ENCODE measurements at places on chromosomes 13 and 19.
A peak's percentile ranks its signal among the peaks of the same experiment; 100 is the strongest.

GRCh38 chr19:11191273-11191755 is 6.0 kb downstream of the KANK2 start:
- DNase-seq, result no peak

GRCh38 chr19:7618348-7618747 is 11.0 kb downstream of the XAB2 start:
- DNase-seq, result no peak

- no peak for DNase-seq
These were observed 8.4 kb upstream of the CEBPA start for GRCh38 chr19:33310606-33311325.

DNA sequence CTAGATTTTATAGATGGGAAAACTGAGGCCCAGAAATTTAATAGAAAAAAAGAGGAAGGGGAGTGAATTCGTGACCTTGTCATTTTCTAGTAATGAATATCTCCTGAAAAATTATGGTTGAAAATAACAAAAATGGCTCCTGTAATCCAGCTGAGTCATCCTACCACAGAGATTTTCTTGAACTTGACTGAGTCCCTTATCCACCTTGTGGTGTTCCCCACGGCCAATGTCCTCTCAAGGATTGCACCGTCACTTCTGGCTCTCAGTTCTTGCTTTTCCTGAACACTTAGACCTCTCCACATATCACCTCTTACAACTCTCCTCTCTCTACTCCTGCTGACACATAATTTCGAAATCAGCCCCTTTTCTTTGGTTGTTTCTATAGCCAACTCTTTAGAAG is 1.2 kb upstream of the KATNAL1 start:
- DNase-seq, result no peak

GRCh38 chr13:34076943-34077703 is 259.2 kb downstream of the RFC3 start:
- DNase-seq, result no peak

DNA sequence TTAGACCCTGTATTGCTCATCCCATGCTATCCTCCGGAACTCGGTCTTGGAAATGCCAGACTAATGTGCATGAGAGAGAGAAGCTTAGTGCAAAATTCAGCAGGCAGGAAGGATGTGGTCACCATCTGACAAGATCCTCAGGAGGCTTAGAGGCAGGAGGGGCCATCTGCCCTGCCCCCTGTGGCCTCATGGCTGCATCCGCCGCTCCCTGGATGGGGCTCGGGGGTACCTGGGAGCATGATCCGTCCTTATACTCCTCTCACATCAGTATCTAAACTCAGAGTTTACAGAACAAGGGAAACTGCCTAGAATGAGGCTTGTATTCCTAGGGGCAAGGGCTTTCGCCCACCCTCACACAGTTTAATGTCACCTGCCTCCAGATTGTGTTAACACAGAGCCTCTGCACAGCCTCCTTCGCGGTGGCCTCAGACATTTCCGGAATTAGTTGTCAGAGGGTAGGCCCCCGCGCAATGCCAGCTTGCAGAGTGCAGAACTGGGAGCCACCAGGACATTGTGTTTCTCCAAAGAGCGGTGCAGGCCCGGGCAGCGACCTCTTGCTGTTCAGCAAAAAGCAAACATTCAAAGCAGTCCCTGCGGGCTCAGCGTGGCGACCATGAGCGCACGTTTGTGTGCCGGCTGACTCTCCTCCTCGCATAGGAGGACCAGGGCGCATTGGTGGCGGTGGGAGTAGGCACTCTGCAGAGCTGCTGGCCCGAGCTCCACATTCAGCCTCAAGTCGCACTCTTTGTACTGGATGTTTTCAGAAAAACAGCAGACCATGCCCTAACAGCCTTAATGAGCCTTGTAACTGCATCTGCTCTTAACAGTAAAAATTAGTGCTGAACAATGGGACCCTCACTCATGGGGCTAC is 39.1 kb downstream of the GPR12 start:
- DNase-seq, result peak; percentile 13

GRCh38 chr19:18667531-18668251 is 15.8 kb upstream of the CRTC1 start:
- no peak for DNase-seq

- DNase-seq, result no peak
These were observed 7.4 kb downstream of the BRD4 start for GRCh38 chr19:15324791-15325519.

- DNase-seq, result no peak
These were observed 80.1 kb downstream of the SLC7A1 start for GRCh38 chr13:29515372-29515771.

DNA sequence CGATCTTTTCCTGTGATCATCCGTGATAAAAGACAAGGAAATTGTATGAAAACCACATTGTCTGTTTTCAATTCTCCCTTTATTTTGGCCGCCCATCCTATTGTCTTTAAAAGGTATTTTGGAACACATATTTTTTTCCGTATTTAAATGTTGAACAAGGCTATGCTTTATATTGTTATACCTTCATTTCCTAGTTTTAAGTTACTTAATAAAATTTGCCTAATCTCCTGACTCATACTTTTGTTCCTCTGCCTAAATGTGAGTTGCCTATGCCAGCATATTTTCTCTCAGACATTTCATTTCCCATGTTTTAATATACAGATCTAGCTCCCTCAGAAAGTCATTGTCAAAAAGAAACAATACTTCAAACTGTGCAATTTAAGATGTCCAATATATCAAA is 104.2 kb downstream of the SLITRK6 start:
- DNase-seq, result no peak

DNA sequence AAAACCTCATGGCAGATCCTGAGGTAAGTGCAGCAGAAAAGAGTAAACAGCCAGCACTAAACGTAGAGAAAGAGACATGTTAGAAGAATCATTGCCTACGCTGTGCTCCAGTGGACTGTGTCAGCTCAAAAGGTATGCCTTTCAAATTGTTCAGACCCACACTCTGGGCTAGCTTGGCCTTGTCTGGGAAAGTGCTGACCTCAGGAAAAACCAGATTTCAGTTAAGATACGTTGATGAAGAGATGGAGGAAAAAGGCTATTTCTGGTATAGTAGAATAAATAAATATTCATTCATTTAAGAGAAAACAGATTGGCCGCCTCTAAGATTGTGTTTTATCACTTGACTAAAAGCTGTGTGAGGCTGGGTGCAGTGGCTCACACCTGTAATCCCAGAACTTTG is 9.6 kb upstream of the SUCLA2 start:
- no peak for DNase-seq

GRCh38 chr19:10872546-10873107 is 1.3 kb downstream of the CARM1 start:
- DNase-seq, result no peak

DNA sequence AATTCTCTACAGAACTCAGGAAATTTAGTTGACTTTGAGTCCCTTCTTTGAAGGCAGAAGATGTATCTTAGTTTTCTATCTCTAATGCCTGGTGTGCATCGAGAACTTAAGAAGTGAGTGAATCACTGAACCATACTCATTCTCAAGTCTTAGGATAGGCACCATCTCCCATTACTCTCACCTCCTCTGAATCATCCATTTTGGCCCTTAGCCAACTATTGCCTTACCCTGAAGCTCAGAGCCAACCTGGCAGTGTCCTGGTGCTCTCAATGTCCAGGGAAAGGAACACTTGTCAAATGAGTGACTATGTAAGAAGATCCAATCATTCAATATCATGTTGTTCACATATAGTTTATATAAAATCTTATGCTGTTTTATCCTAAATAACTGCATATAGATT is 146.6 kb downstream of the RGCC start:
- no peak for DNase-seq

- no peak for DNase-seq
These were observed 21.8 kb downstream of the MCF2L start for GRCh38 chr13:112990783-112991182.

- no peak for DNase-seq
These were observed 170.8 kb downstream of the NUFIP1 start for GRCh38 chr13:44818428-44818827.

DNA sequence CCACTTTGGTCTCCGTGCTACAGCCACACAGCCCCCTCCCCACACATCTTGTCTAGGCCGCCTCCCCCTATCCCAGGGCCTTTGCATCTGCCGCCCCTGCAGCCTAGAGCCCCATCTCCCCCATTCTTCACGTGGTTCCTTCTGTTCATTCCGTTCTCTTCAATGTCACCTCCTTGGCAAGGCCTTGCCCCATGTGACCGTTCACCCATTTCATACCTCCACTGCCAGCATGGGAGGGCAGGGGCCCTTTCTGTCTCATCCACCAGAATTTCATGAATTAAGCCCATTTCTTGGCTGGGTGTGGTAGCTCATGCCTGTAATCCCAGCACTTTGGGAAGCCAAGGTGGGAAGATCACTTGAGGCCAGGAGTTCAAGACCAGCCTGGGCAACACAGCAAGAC is 15.7 kb upstream of the HNRNPM start:
- no peak for DNase-seq

DNA sequence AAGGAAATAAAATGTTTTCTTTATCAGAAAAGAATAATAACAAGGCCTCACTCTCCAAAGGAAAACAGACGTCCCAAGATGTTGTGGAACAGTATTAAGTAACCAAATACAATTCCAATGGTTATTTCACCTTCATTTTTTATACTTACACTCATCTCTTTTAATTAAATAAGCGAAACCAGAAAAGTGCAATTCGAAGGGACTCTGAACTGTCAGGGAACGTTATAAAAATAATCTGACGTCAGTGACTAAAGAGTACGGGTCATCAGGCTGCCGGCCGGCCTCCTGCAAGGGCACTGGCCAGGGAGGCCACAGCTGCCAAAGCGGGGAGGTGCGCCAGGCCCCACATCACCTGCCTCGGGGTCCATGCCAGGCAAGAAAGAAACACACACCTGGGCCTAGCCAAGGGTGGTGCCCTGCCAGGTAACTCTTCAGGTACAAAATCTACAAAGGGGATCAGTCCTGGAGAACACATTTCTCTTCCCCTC is 61.2 kb downstream of the CDADC1 start:
- no peak for DNase-seq

- peak; percentile 31 for DNase-seq
These were observed 17.5 kb upstream of the MEIS3 start for GRCh38 chr19:47436712-47437401.

- DNase-seq, result no peak
These were observed 412 bp downstream of the ZNF528 start for GRCh38 chr19:52398081-52398441.

DNA sequence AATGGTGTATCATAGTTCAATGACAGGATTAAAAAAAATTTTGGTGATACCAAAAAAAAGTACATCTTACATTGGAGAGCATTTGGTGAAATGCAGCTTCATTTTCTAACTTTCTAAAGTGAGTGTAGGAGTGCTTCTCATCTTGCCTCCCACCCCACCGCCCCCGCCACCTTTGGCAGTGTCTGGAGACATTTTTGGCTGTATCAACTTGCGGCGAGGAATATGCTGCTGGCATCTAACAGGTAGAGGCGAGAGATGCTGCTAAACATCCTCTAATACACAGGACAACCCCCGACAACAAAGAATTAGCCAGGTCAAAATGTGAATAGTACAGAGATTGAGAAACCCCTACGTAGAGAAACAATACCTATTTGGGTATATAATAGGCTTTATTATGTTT is 1.7 kb downstream of the DLEU7 start:
- DNase-seq, result no peak

GRCh38 chr13:106595625-106596024 is 27.7 kb upstream of the ARGLU1 start:
- no peak for DNase-seq

GRCh38 chr13:110306340-110306959 is 507 bp downstream of the COL4A1 start:
- DNase-seq, result no peak

GRCh38 chr19:40216013-40216776 is 2.0 kb downstream of the TTC9B start:
- no peak for DNase-seq

DNA sequence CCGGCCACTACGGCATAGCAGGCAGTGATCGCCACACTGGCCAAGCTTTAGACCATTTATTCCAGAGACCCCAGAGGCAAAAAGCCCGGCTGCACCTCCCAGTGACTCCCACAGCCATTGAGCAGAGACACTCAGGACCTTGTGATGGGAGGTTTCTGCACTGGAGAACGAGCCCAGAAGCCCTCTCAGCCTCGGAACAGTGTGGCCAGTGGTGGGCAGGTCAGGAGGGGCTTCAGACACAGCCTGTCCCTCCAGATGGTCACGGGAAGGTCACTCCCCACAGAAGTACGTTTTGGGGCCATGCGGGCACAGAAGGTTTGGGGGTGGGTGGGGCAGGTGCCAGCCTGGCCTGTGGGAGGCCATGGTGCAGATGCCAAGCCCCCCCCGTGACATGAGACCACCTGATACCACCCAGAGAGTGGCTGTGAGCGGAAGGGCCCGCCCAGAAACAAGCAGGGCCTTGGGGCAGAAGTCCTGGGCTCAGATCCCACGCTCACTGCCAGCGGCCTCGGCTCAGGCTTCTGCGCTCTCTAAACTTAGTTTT is 599 bp upstream of the F10 start:
- no peak for DNase-seq

- DNase-seq, result no peak
These were observed 230.8 kb downstream of the TSHZ3 start for GRCh38 chr19:31118287-31118955.

DNA sequence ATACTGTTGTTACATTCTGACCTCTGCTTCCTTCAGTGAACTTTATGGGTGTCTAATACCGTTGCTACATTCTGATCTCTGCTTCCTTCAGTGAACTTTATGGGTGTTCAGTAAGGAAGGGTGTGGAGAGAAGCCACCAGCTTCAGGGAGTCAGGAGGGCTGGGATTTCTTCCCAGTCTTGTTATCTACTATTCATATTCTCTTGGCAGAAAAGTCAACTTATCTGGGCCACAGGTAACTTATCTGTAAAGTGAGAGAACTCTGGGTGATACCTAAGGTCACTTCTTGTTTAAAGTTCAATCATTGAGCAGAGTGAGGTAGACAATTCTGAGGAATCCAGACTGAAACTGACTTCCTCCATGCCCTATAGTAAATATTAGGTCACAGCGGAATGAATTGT is 71.2 kb upstream of the STK24 start:
- DNase-seq, result no peak

DNA sequence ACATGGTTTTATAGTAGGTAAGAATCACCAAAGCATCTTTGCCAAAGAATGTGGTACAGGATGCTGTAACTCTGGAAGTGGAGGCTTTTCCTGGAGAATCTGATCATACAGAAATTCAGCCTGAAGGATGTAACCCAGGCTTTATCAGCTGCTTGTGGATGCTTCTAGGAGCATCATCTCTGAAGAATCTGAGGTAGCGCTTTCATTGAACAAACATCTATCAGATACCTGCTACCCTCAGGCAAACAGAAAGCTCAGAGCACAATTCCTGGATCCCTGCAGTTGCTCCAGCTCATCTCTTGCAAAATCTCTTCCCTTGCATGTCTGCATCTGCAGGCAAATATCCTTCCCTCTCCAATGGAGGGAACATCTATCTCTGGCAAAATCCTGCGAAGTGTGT is 9.3 kb downstream of the FAM124A start:
- no peak for DNase-seq
